DND-41 (cell line): ENCODE measurements at places on chromosomes 3 and 15.

- no peak for DNase-seq
These were observed 210.8 kb downstream of the GAP43 start for GRCh38 chr3:115834068-115834467.

- no peak for DNase-seq
These were observed 255.0 kb upstream of the ROPN1 start for GRCh38 chr3:124246949-124247348.

GRCh38 chr15:77099741-77100463, 29.0 kb upstream of the TSPAN3 start:
- no peak for DNase-seq

DNA sequence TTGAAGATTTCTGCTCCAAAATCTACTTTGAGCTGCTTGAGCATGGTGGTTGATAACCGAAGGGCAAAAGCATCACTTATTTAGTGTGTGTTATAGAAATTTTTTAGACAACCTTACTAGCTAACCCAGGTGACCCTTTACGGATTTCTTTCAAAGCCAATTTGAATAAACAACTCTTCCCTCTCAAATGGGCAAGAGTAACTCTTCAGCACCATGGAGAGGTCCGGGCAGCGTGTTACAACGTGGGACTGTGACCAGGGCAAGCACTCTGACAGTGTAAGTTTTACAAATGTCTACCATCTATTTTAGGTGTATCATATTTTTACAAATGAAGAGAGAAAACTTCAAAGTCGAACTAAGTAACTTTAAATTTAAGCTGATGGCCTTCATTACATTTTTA, 471.8 kb downstream of the MFSD1 start:
- peak; percentile 59 for DNase-seq

GRCh38 chr3:50371133-50371685, 11.9 kb upstream of the TMEM115 start:
- DNase-seq: no peak

- DNase-seq: no peak
These were observed 153.9 kb downstream of the KLF13 start for GRCh38 chr15:31480356-31481025.

- no peak for DNase-seq
These were observed 25.5 kb downstream of the TMEM41A start for GRCh38 chr3:185473290-185473815.

- no peak for DNase-seq
These were observed 42.3 kb upstream of the ARL8B start for GRCh38 chr3:5079761-5080160.

DNA sequence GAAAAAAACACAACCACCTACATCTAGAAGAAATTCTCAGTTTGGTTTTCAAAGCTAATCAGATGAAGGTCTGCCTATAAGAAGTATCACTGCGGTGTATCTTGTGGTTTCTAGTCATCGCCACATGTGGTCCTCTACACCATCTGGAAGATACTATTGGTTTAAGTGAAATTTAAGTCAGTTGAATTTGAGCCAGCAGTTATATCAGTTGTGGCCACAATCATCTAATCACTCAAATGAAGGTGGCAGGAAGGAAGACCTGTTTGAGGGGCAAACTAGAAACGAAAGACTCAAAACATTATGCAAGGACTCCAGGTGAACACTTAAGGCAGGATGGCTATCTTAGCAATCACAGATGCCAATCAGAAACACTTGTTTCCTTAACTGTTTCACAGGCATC, 48.7 kb downstream of the ETV5 start:
- DNase-seq: peak; percentile 65

- no peak for DNase-seq
These were observed 44.5 kb downstream of the GBE1 start for GRCh38 chr3:81716870-81717509.

DNA sequence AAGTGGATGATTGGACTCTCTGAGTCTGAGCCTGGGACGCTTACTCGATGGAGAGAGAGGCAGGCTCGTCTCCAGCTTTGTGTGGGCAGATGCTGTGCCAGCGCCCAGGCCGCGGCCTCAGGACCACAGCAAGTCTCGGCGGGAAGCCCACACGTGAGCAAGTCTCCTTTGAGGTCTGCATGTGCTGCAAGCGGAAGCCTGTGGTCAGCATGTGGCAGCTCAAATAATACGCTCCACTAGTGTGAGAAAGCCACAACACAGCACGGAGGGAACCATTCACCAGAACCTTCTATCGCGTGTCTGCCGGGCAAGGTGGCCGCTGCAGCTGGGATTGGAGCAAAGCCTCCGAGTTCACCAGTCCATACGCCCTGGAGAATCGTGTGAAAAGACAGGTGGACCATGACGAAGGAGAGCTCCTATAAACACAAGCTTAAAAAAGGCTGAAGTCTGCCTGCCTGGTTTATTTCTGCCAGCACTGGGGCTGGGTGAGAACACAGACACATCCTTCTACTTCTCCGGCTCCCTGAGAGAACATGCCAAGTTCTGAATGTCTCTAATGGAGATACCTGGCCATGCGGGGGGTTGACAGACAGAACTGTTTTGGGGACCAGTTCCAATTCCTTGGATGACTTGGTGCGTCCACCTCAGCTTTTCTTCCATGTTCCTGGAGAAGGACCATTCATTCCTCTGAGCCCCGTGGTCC, 82.0 kb upstream of the LRIG1 start:
- peak; percentile 79 for DNase-seq

DNA sequence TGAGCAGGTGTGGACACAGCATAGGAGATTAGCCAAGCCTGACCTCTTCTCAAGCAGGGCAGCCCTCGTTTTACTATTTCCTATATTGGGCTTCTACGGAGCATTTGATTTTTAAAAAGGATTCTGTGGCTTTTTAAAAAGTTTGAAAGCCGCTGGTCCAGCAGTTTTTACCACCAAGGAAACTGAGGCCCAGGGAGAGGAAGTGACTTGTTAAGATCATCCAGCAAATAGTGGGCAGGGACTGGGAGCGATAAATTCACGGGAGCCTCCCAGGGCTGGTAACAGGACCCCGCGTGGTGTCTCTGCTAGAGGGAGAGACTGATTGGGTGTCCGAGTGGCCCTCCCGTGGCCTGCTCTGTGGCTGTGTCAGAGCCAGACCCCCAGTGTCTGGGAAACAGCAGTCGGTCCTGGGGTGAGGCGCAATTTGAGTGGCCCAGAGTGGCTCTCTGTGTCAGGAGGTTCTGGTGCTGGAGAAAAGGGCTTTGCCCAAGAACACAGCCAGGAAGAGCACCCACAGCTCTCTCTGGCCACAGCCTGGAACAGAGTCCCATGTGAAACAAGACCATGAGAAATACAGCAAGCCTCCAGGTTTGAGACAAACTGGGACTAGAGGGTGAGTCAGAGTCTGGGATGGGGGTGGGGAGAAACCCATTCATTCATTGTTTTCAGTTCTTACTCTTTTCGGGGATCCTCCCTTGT, 4.2 kb downstream of the FURIN start:
- no peak for DNase-seq

GRCh38 chr3:99516936-99517335, 121.5 kb upstream of the COL8A1 start:
- DNase-seq: no peak

DNA sequence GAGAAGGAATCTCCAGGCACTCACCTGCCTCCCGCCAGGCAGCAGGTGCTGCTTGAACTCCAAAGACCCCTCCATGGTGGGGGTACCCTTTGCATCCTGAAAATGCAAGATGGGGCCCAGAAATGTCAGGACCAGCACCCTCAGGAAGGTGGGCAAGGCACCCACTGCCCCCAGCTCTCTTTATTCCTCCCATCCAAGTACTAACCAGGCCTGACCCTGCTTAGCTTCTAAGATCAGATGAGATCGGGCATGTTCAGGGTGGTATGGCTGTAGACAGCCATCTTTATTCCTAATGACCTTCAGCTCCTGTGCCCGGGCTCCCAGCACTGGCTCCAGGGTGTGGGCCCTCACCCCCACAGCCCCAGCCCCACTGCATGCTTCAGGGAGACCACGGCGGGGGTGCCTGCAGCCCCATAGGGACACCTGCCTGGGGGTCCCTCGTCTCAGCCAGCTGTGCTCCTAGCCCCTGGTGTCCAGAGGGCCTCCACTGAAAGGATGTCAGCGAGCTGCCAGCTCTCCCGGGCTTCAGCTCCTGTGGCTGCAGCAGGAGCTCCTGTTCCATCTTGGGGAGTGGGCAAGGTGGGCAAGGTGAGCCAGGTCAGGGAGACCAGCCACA, 13.2 kb downstream of the PLA2G4B start:
- no peak for DNase-seq

DNA sequence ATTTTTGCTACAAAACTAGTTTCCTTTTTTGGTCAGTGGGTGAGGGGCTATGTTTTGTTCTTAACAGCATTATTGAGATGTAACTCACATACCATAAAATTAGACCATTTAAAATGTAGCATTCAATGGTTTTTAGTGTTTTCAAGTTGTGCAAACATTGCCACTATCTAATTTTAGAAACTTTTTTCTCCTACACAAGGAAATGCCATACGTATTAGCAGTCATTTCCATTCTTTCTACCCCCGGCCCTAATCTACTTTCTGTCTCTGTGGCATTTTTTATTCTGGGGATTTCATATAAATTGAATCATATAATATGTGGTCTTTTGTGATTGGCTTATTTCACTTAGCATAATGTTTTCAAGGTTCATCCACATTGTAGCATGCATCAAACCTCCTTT, 55.0 kb upstream of the TIPARP start:
- no peak for DNase-seq

GRCh38 chr15:92336419-92336987, 57.2 kb upstream of the ST8SIA2 start:
- DNase-seq: no peak
